Stimulated activated CD8-positive, alpha-beta memory T cell treated with anti-CD3 and anti-CD28 coated beads, Interleukin-7, amount 100 ng/mL, for 1 hour (primary cell): ENCODE measurements at places on chromosomes 6 and 20.

DNA sequence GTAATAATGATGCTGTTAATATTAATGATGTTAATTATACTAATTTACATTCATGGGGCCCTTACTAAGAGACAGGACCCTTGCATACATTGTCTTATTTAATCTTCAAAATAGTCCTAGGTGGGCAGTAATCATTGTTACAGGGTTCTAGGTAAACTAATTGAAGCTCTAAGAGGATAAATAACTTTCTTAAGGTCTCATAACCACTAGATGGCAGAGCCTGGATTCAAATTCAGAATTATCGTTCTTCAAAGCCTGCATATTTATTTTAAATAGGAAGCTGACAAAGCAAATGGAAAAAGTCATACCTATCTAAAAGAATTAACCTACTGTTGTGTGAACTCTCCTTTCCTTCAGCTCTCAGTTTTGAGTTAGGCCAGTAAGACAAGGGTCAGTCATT lies 23.5 kb downstream of the PTCHD4 start:
- no peak for DNase-seq

DNA sequence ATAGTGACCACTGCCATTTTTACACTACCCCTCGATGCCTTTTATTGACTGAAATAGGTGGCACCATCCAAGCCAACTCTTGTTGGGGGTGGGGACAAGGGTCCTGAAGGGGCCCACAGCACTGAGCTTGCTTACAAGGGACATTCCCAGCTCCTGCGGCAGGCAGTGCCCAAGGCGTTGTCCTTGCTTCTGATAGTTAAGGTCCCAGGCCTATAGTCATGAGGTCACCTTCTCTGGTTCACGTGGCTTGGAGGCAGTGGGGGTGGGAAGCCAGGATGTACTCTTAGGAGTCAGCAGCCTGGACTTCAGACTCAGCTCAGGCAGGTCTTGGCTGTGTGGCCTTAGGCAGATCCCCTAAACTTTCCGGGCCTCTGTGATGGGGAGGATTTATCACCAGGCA lies 48.6 kb downstream of the TOX2 start:
- DNase-seq, result no peak

DNA sequence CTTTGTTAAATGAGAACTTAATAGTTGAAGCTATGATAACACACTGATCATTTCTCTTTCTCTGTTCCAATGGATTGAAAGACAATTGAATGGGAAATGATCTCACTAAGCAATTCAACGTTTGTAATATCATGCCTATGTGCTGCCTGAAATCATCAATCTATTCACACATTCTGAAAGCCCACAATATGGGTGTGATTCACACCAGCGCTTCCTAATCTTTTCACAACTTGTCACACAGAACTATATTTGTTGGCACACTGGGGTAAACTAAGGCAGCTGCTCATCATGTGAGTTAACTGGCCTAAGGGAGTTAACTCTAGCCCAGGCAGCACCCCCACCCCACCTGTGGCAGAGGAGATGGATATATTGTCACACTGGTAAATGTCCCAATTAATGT lies 37.1 kb upstream of the UTRN start:
- DNase-seq, result no peak

GRCh38 chr20:57940868-57941522 lies 231.2 kb upstream of the PMEPA1 start:
- no peak for DNase-seq

DNA sequence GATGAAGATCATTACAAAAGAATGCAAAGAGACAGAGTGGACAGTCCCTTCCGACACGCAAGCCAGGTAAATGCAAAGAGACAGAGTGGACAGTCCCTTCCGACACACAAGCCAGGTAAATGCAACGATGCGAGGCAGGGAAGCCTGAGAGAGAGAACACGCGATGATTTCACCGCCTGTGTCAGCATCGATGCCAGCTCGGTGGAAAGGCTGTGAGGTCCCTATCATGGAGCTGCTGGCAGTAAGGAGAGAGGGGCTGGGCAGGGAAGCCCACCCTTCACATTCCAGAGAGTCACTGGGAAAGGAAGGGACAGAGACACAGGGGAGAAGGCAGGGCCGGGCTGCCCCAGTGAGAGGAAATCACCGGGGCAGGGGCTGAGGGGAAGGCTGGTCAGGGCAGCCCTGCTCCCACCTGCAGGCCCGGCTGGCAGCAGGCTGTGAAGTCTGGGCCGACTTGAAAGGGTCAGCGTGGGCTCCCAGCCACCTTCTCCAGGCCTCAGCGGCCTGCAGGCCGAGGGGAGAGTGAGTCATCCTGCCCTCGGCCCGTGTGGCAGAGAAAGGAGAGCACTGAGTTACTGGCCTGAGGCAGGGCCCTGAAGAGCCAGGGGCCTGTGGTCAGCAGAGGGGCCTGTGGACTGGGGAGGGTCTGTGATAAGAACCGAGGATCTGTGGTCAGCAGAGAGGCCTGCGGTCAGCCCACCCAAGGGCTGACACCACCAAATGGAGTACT lies 80.4 kb downstream of the DACT2 start:
- no peak for DNase-seq

DNA sequence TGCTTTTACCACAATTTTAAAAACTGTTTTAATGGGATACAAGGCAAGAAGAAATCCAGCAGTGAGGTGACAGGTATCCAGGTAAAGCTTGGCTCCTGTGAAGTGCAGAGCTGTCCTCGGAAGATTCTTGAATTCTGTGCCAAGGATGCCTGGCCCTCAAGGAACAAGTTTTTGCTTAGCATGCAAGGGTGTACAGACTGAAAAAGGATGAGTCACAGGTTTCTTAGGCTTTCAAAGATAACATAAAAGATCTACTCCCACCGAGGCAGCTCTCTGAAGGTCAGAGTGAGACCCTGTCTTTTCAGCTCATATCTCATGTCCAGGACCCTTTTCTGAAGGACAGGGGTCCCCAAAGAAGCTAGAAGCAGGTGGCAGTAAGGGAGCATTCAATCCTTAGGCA lies 83.3 kb downstream of the CHD6 start:
- no peak for DNase-seq

DNA sequence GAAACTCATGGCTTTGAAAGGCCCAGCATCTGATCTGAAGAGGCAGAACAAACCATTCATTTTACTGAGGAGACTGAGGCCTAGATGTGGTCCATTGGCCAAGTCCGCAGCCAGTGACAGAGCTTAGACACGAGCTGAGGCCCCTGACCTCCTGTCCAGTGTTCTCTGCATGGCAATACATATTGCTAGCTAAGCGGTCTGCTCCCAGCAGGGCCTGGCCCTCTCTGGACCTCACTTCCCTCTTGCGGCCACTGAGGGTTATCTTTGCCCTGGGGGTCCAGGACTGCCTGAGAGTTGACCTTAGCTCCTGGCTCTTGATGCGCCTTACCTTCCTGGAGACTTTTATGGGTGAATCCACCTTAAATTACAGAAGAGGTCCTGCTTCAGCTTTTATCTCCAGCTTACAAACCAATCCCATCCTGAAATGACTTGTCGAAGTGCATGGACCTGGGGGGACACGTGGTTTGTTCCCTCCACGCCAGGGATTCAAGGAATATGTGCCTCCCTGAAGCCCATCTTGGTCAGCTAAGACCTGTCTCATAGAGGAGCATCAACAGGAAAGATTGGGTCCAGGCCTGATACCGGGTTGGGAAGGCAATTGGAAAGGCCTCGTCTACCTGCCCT lies 75.6 kb downstream of the CNBD2 start:
- DNase-seq, result no peak

- DNase-seq, result no peak
These were observed 31.1 kb upstream of the DLGAP4 start for GRCh38 chr20:36275011-36275410.

- DNase-seq, result no peak
These were observed 1.2 kb downstream of the TRAF3IP2 start for GRCh38 chr6:111604259-111605099.

DNA sequence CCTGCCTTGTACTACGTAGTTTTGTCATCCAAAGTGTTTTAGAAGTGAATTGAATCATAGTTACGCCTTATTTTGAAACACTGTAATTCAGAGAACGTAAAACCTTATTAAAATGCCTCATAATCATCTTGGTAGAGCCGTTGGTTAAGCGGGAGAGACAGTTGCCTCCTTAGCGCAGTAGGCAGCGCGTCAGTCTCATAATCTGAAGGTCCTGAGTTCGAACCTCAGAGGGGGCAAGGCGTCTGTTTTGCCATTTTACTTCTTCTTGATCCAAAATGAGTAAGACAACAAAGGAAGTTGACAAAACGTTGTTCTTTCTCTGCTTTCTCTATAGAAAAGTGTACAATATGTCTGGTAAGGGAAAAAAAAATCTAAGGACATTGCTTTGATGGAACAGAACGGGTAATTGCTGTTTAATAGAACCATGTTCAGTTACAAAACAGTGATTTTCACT lies 20.7 kb upstream of the TRIM27 start:
- peak; percentile 38 for DNase-seq

DNA sequence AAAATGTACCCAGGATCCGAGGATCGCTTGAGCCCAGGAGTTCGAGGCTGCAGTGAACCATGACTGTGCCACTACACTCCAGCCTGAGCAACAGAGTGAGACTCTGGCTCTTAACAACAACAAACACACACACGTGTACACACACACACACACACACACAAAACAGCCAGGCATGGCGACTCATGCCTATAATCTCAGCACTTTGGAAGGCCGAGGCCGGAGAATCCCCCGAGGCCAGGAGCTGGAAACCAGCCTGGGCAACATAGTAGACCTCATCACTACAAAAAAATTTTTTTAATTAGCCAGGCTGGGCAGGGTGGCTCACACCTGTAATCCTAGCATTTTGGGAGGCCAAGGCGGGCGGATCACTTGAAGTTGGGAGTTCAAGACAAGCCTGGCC lies 23.3 kb upstream of the ARFGEF2 start:
- DNase-seq, result no peak

GRCh38 chr6:127328043-127328609 lies 15.3 kb downstream of the ECHDC1 start:
- DNase-seq, result no peak

GRCh38 chr6:30829033-30829432 lies 55.3 kb upstream of the DDR1 start:
- no peak for DNase-seq

DNA sequence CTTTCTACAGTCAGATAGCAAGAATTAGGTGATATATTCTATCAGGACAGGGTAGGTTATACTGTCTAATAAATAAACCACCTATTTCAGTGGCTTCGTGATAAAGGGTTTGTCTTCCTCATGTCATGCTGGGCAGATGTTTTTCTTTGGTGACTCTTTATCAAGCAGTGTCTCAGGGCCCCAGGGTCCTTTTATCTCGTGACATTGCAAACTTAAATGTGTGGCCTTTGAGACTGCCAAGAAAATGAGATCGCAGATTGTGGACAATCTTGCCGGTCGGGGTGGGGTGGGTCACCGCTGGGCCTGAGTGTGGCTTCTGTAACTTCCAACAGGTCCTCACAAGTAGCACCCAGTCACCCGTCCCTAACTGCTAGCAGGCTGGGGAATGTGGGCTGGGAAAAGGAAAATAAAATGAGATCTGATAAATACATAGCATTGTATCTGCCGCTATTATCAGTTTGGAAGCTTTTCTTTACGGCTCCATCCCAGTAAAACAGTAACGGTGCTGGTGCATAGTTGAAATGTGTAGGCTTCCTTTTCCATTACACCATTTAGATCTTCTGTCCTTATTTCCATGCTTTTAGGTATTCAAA lies 50.5 kb upstream of the BMP6 start:
- no peak for DNase-seq

DNA sequence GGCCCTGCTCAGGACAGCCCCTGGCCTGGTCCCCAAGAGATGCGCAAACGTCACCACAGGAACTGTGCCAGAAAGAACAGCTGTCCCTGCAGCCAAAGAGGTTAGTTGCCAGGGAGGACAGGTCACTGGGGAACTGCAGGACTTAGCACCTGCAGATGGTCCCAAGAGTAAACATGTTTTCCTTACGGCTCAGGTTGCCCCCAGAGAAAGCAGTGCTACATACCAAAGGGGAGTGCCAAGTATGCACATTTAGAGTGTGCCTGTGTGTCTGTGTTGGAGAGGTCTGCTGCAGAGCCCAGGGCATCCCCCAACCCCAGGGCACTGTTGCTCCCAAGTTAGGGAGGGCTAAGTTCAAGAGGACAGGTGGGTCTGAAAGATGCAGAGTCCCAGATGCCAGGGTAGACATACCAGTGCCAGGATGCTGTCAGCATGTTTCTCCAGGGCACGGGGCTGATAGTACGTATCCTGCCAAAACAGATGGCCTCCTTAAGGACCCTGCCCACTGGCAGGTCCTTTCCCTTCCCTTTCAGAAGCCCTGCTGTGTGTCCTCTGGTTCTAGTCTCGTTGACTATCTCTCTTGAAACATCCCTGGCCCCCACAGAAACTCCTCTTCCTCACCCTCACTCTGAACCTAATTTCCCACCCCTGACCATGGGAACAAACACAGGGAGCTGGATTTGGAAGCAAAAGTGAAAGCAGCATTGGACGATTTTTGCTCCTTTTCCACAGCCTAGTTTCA lies 1.3 kb downstream of the ABHD16A start:
- DNase-seq, result no peak
